ENCODE measurements at places on chromosomes 5 and 9.

GRCh38 chr9:91758491-91758981, 191.5 kb downstream of the ROR2 start:
- DNase-seq: no peak

DNA sequence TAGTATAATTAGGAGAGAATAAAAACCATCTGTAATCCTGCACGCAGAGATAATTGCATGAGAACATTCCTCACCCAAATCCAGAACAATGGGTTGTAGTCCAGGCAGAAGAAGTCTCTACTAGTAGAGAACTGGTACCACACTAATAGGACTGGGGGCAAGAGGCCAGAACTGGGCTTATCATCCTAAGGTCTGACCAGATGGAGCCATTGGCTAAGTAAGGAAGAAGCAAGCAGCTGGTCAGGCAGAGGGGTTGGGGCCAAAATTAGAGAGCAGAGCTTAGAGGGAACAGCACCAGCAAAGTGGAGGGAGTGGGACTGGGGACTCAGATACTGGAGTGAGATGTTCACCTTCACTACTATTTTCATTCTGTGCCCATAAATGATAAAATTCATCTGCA, 35.4 kb upstream of the MAP1B start:
- no peak for DNase-seq

DNA sequence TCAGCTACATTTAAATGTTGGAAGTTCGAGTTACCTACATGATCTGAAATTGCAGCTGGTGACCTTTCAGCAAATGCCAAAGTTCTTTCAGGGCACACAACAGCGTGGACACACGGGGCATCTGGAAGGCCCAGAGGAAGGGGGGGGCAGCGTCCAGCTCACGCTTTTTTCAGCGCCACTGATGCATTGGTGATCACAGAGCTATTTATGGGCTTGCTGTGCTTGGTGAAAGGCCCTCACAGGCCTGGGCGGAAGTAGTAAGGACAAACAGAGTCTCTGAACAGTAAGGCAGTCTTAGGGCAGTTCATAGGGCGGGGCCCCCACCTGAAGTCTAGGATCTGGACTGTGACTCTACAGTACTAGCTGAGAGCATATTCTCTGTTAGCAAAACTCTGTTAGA, 6.6 kb upstream of the FBP2 start:
- no peak for DNase-seq

GRCh38 chr9:114776683-114777399, 29.0 kb downstream of the TNFSF15 start:
- DNase-seq: no peak

- DNase-seq: peak; percentile 66
Measured at GRCh38 chr9:126805554-126806262, 868 bp downstream of the ZBTB43 start.

- no peak for DNase-seq
Measured at GRCh38 chr5:81428446-81428845, 34.5 kb upstream of the ACOT12 start.

DNA sequence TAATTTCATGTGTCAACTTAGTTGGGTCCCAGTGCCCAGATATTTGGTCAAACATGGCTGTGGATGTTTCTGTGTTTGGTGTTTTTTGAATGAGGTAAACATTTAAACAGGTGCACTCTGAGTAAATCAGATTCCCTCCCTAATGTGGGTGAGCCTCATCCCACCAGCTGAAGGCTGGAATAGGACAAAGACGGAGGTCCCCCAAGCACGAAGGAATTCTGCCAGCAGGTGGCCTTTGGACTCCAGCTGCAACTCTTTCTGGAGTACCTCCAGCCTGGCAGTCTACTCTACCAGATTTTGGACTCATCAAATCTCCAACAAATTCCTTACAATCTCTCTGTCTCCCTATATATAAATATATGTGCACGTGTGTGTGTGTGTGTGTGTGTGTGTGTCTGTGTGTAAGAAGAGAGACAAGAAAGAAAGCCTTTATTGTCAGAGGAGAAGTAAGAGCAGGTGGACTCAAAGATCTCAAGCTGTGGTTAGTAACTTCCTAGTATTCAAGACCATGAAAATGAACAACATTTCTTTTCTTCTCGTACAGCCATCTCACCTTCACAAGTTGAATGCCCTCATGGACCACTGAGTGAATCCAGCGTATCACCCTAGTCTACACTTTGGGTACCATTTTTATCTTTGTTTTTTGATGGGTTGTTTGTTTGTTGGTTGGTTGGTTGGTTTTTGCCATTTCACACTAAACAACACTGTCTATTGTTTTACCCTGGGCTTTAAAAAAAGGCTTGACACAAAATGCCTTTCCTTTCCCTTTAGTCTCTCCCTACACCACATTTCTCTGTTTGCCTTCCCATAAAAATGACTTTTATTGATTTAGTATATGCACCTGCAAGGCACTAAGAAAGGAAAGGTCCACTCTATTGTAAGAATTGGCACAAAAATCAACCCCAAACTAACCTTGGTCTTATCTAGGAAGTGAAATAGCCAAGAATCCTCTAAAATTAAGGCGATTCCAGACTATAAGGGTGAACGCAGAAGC, 118.7 kb downstream of the TENT4A start:
- DNase-seq: no peak

DNA sequence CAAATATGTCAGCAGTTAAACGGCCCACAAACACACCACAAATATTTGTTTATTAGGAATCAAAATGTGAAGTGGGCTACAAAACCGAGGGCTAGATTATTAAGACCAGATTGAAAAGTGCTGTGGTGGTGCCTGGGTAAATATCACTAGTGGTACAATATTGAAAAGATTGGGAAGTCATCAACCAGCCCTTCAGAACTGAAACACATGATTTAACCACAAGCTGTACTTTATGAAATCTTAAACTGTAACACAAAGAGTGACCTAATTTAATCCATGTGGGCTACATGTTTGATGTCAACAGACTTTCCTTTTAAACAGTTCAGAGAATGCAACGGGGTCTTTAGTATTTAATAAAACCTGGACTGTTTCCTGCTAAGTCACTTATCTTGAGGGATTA, 182.3 kb downstream of the SPATA31D1 start:
- no peak for DNase-seq

- DNase-seq: no peak
Measured at GRCh38 chr5:119275146-119275545, 80.7 kb upstream of the TNFAIP8 start.

- no peak for DNase-seq
Measured at GRCh38 chr5:1570975-1571374, 47.2 kb upstream of the LPCAT1 start.

DNA sequence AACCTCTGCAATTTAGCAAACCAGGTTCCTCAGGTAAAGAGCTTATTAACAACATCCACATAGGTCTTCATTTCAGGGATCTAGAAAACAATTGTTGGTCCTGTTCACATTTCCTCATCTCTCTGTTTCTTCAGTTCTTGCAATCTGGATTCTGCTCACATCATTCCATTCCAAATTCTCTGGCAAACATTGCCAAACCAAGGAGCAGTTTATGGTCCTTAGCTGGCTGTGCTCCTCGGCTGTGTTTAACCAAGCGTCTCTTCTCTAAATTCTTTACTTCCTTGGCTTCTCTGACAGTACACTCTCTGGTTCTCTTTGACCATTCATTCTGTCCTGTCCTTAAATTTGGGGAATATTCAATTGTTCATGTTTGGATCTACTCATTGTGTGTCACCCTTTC, 65.8 kb upstream of the RANBP3L start:
- no peak for DNase-seq

GRCh38 chr5:135373736-135374515, 25.1 kb downstream of the MACROH2A1 start:
- no peak for DNase-seq

- DNase-seq: no peak
Measured at GRCh38 chr9:18167733-18168132, 306.2 kb upstream of the ADAMTSL1 start.

DNA sequence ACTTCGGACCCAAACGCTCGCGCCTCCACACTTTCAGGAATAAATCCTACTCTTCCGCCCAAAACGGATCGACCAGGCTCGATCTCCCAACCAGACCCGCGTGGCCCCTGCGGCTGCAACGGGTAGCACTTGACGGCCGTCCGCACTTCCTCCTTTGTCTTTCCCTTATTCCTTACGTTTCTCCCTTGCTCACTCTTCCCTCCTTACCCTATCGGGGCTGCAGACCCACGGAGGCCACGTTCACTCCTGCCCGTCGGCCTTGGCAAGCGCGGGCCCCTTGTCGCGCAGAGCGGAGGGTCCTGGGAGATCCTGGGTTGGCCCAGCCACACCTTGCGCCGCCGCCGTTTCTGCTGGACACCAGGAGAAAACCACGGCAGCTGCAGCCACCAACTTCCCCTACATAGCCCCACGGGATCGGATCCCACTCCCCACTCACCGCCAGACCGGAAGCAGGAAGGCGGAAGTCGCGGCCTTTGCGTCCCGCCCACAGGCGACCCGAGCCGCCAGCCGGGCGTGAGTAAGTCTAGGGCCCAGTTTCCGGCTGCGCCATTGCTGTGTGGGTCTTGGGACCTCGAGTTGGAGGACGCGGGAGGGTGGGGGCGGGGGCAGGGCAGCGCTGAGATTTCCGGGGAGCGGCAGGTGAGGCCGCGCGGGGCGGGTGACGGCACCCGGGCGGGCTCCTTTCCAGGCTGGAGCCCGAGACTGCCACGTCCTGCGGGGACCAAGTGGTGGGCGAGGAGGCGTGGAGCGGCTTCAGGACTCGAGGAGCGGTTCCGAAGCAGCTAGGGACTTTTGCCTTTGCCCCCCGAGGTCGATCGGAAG, at the start of gene SMIM15:
TSS of gene SMIM15 (minus strand) at position 459 of the 822 bp plus-strand sequence. CDS start 2,297 bp downstream, outside the sequence.
- DNase-seq: peak; percentile 49

GRCh38 chr5:111072949-111073682, 1.6 kb downstream of the TSLP start:
- DNase-seq: peak; percentile 18

GRCh38 chr5:1737790-1738405, 61.7 kb downstream of the MRPL36 start:
- DNase-seq: no peak

GRCh38 chr9:137764171-137764671, 113.4 kb upstream of the CACNA1B start:
- no peak for DNase-seq

DNA sequence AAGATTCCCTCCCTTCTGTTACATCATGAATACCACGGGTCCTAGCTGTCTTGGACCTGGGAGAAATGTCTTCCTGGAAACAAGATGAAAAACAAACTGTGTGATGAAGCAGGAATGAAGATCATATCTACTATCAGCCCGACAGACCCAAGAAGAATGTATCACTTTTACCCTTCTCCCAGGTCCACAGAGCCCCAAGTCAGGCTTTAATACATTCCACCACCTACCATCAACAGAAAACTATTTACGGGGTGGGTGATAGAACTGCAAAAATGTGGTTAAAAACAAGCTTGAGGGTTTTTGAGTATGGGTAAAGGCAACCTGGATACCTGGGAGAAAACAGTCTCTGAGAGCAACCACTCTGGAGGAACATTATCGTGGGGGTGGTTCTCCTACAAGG, 327.0 kb downstream of the TRIM32 start:
- DNase-seq: no peak

- no peak for DNase-seq
Measured at GRCh38 chr5:54024466-54024865, 285.9 kb downstream of the ARL15 start.

GRCh38 chr9:137663584-137663983, 44.8 kb downstream of the EHMT1 start:
- DNase-seq: no peak

DNA sequence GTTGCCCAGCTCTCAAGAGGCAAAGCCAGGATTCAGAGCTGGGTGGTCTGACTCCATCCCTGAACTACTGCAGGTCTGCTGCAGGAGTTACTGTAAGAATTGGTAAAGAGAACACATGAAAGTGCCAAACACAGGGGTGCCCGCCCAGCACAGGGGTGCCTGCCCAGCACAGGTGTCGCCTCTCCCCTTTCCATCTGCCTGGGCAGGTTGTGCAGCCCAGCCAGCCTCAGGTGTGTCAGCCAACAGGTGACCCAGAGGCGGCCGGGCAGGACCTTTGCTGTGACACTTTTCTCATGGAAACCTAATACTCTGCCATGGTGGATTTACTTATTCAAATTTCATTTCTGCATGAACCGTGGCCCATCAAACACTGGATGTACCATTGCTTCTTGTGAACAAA, 289.7 kb upstream of the IRX4 start:
- DNase-seq: no peak

DNA sequence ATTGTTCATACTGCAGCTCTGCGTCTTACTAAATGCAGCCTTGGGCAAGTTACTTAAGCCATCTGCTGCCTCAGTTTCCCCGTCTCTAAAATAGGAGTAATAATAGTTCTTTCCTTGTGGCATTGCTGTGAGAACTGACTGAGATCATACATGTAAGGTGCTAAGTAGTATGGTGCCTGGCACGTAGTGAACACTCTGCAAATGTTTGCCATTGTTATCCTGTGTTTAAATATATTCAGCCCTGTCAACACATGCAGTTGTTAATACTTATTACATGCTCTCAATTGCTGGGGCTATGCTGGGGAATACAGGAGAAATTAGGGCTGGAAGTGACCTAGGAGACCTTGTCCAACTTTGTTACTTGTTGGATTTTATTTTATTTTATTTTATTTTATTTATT, 105.2 kb upstream of the RAI14 start:
- no peak for DNase-seq

- no peak for DNase-seq
Measured at GRCh38 chr5:38202741-38203140, 55.6 kb upstream of the EGFLAM start.

DNA sequence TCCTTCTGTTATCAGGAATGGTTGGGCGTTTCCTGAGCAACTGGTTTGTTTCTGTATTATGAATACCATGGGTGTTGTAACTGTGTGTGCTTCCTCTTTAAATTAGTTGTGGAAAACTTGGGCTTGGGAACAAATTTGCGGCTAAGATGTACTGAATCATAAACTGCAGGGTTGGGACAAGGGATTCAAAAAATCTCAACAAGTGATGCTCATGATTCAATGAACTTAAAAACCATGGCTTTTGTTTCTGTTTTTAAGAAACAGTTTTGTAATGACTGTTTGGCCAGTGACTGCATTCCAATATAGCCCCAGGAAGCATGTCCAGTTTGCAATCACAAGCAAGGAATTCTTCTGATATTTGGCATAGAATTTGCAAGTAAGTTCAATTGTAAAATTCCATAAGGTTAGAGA, 657.5 kb upstream of the WWC1 start:
- no peak for DNase-seq

Data from T-helper 1 cell (primary cell).